Cardiac muscle cell (in vitro differentiated cells and primary cell): ENCODE measurements at places on chromosomes 3 and 15. TPM values are rescaled to one million over a fixed set of nuclear protein-coding genes. Genes with fewer than 3 reads are reported as not detected.

GRCh38 chr15:80875568-80876347 lies 96.6 kb downstream of the CEMIP start:
- DNase-seq, result peak; percentile 30

The STAB1 gene
- total RNA-seq, result 0.81 and 2.2 TPM in 2 replicates

DNA sequence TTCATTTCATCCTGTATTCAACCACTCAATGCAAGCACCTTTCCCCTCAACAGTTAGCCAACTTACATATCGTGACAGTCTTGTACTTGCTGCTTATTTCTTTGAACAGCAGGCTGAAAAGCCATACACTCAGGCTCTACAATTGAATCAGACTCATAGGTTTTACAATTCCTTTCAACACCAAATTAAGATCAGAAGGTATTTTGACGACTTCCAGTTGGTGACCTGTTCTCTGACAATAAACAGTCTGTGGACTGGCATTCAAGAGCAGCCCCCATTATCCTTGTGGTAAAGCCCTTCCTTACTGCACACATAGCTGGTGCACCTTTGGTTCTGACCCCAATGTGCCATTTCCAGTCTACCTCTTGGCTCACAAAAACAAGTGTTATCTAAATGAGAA lies 140.0 kb upstream of the MB21D2 start:
- no peak for DNase-seq

The CTXN2 gene
- not detected in 2 replicates for total RNA-seq

The SLC2A2 gene
- not detected in 2 replicates for total RNA-seq

- no peak for DNase-seq
Observed at GRCh38 chr15:40182358-40183029, 21.6 kb downstream of the BUB1B start.

The CEP19 gene
- 2.9 and 5.0 TPM in 2 replicates for total RNA-seq

GRCh38 chr3:7871003-7871560 lies 630.5 kb upstream of the LMCD1 start:
- no peak for DNase-seq

DNA sequence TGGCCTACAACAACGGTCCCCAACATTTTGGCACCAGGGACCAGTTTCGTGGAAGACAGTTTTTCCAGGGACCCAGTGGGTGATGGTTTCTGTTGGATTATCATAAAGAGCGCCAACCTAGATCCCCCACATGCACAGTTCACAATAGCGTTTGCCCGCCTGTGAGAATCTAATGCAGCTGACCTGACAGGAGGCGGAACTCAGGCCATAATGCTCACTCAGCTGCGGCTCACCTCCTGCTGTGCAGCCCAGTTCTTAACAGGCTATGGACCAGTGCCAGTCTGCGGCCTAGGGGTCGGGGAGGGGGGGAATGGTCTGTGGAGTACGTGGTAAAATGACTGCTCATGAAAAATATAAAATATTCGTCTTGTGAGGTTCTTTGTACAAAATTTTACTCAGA lies 518.5 kb upstream of the CADM2 start:
- no peak for DNase-seq

DNA sequence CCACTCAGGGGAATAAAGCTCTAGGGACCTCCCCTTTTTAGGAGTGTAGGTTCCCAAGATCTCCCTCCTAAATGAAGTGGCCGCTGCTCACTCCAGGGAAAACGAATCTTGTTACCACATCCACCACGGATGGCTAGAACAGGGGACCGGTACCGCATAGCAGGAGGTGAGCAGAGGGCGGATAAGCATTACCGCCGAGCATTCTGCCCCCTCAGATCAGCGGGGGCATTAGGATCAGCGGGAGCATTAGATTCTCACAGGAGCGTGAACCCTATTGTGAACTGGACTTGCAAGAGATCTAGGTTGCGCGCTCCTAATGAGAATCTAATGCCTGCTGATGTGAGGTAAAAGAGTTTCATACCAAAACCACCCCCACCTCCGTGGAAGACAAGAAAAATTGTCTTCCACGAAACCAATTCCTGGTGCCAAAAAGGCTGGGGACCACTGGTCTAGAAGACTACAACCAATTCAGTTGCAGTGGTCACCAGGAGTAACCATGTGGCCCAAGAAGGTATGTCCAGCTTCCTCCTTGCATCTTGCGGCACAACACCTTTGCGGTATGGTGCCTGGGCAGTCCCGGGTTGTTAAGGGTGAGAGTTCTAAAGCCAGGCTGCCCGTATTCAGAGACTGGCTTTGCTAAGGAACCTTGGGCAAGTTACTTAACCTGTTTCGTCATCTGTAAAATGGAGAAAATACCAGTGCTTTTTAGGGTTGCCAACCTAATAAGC lies 1.1 kb upstream of the SS18L2 start:
- no peak for DNase-seq

- DNase-seq, result no peak
Observed at GRCh38 chr3:158712443-158712842, 19.8 kb downstream of the RARRES1 start.
